ENCODE measurements at places on chromosomes 2 and 18.

GRCh38 chr2:72395096-72395495 lies 247.4 kb upstream of the CYP26B1 start:
- no peak for DNase-seq

DNA sequence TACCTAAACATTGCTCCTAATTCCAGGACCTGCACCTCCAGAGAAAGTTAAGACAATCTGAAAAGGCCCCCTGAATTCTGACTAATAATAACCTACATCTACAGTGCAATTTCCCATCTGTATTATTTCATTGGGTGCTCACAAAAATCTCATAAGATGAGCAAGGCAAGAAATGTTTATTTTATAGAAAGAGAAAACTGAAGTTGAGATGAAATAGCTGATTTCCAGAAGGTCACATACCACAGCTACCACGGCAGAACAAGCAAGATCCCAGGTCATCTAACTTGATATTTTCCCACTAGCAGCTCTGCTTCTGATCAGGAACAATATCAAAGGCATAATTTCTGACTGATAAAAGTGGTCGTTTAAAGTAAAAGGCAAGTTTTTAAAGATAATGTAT lies 105.8 kb upstream of the COL5A2 start:
- no peak for DNase-seq

DNA sequence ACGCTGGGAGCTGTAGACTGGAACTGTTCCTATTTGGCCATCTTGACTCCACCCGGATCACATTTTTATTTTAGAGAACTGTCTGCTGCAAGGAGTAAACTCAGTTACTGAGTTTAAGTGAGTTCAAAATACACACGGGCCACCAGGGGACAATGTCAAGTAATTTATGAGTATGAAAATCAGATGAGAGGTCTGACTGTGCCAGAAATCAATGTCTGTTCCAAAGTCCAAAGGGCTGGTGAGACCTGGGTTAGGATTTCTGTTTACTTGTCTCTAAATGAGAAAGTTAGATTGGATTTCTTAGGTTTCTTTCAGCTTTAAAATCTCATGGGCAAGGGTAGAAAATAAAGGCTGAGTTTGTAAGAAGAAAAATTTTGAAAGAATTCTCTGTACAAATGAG lies 465.8 kb upstream of the MEIS1 start:
- DNase-seq: no peak

GRCh38 chr18:22084547-22084946 lies 84.8 kb upstream of the GATA6 start:
- no peak for DNase-seq

DNA sequence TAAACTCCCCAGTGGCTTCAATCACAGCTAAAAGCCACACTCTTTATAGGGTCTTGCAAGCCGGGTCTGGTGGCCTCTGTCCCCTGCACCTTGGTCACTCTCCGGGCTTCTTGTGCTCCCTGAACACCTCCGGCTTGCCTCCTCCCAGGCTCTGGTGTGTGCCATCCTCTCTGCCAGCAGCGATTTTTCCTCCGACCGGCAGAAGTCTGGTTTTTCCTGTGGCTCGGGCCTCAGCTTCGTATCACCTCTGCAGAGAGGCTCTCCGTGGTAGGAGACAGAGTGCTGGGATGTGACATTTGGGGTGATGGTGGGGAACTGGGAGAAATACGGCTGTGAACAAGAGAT lies 58.8 kb upstream of the HPCAL1 start:
- DNase-seq: no peak

DNA sequence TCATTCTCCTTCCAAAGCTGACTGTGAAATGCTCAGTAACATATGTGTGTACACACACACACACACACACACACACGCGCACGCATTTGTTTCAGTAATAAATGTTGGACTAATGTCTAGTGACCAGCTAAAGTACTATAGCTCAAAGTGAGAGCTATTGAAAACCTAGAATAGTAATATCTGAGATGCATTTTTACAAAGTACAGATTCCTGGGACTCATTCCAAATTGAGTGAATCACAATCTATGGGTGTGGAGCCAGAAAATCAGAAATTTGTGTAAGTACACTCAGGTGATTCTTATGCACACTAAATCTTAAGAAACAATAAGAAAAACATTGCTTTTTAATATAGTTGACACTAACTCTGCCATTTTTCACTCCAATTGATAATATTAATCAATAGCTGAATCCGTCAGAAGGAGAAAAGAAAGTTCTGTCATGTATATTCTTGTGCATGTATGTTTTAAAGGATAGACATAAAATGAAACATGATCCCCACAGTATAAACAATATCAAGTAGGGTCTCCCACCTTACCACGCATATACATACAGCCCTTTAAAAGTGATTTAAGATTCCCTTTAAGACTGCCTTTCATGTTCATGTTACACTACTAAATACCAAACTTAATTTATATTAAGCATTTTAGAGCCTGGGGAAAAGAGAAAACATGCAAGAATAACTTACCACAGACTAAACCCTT lies 123.5 kb downstream of the ATAD2B start:
- DNase-seq: no peak

DNA sequence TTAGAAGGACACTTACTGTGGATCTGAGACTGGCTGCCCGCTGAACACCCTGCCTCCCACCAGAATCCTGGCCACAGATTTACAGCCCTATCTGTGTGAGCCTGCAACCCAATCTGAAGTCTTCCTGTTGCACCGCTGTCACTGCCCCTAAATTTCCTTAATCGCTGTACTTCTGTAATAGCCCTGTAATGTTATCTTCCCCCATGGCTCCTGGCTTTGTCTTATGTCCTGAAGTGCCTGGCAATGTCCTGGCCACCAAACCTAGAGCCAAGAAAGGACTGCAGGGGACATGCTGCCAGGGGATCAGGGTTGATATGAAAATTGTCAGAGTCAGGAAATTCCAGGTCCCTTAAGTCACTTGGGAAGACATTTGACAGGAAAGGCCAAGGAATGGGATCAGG lies 52.7 kb downstream of the FHOD3 start:
- no peak for DNase-seq

- no peak for DNase-seq
Observed at GRCh38 chr2:3398857-3399256, 19.4 kb downstream of the TRAPPC12 start.

DNA sequence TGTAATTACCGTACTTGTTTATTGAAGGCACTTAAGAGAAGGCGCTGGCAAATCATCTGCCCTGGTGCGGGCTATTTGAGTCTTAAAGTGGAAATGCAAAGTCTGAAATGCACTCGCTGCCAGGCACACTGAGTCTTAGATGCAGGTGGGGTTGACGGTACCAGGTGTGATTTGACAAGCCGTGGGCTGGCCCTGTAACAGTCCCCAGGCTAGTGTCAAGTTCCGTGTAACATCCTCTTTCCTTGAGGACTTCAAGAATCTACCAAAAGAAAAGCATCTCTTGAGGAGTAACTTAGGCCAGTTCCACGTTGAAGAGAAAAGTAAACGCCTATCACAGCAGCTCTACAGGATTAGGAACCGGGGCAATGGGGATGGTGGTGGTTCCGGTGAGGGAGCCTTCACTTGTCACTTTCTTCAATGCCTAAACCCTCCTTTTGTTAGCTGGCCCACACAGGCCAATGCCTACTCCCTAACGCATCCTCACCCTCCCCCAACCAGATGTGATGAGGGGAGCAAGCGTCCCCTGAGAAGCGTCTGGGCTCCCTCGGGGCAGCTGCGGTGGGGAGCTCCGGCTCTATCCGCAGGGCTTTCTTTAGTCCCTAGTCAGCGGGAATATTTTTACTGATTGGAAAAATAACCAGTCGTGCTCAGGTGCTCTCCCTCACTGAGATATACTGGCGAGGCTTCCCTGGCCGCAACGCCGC lies 1.5 kb upstream of the UGP2 start:
- peak; percentile 74 for DNase-seq
